ENCODE measurements at places on chromosomes 4 and X.

DNA sequence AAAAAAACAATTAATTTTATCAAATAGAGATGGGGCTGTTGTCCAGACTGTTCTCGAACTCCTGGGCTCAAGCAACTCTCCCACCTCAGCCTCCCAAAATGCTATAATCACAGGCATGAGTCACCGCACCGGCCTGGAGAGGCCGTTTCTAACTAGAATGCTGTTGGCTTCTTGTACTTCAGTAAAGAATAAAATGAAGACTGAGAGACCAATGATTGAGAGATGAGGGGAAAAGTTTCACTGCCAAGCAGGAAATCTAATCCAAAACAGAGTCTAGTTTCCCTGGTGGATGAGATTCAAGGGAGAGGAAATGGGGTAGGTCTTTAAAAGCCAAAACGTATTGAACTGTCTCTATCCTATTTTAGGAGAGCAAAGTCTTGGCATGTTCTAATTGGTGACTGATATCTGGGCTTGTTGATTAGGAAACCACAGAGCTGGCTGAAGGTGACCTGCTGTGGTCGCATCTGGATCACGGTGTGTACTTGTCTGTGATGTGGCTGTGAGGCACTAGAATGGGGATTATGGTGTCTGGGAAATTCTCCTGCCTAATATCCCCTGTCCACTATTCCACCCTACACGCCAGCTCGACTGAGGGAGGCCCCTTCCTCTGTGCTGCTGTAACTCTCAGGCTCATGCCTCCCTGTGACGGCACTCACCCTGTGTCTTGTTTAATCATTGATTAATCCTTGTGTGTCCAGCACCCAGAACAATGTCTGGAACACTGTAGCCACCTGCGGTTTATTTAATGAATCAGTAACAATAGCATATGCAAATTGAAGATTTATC, 15.0 kb upstream of the TRIM2 start:
- DNase-seq: no peak

DNA sequence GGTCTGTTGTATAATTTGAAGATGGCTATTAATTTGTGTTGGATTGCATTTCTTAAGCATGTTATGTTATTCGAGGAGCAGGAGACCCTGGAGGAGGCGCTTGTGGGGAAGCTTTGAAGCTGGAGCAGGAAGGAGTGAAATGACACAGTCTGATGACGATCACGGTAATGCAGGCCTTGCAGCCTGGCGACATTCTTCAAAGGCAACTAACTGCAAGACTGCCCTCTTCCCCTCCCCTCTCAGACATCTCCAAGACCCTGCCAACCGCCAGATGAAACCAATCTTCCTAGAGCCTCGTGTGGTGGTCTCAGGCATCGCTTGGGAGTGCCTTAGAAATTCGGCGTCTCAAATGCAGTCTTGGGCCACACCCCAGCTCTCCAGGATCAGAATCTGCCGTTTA, 16.1 kb downstream of the CLCN4 start:
- no peak for DNase-seq

DNA sequence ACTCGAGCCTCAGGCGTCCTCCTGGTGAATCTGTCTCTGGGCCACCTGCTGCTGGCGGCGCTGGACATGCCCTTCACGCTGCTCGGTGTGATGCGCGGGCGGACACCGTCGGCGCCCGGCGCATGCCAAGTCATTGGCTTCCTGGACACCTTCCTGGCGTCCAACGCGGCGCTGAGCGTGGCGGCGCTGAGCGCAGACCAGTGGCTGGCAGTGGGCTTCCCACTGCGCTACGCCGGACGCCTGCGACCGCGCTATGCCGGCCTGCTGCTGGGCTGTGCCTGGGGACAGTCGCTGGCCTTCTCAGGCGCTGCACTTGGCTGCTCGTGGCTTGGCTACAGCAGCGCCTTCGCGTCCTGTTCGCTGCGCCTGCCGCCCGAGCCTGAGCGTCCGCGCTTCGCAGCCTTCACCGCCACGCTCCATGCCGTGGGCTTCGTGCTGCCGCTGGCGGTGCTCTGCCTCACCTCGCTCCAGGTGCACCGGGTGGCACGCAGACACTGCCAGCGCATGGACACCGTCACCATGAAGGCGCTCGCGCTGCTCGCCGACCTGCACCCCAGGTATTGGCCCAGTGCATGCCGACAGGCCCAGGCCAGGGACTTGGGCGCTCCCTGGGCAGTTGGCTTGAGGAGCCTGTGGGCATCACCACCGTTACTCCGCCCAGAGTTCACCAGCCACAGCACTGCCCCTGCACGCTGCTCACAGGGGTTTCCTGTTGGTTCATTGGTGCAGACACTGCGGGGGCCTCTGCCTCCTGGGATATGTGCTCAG, 1.1 kb downstream of the GPR78 start:
- no peak for DNase-seq

GRCh38 chrX:114800719-114801118, 216.7 kb downstream of the IL13RA2 start:
- DNase-seq: no peak

- no peak for DNase-seq
These were observed 82.5 kb downstream of the TIGD2 start for GRCh38 chr4:89193843-89194242.

- DNase-seq: no peak
These were observed 126.5 kb downstream of the CBR4 start for GRCh38 chr4:168883513-168883912.

DNA sequence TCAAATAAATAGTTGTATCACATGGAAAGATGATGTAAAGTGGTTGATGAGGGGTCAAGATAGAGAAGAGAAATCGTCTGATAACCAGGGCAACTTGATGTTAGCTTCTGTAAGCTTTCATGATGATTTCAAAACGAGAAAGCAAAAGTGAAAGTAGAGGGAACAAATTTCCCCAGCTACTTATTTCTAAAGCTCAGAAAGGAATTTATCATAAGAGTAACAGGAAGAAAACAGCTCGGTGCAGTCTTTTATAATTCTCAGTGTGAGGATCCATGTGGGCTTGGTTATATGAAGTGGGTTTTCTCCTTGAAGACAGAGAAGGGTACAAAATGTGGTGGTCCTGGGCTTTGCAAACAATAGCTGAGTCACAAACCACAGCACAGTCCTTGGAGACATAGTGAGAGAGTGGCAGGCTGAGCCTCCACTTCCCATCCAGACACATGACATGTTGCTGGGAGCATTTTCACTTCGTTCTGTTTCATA, 32.1 kb upstream of the GLRA2 start:
- DNase-seq: peak; percentile 50

- no peak for DNase-seq
These were observed 47.1 kb downstream of the FAM193A start for GRCh38 chr4:2583517-2583916.

GRCh38 chrX:37350034-37350365, 836 bp downstream of the PRRG1 start:
- DNase-seq: no peak

DNA sequence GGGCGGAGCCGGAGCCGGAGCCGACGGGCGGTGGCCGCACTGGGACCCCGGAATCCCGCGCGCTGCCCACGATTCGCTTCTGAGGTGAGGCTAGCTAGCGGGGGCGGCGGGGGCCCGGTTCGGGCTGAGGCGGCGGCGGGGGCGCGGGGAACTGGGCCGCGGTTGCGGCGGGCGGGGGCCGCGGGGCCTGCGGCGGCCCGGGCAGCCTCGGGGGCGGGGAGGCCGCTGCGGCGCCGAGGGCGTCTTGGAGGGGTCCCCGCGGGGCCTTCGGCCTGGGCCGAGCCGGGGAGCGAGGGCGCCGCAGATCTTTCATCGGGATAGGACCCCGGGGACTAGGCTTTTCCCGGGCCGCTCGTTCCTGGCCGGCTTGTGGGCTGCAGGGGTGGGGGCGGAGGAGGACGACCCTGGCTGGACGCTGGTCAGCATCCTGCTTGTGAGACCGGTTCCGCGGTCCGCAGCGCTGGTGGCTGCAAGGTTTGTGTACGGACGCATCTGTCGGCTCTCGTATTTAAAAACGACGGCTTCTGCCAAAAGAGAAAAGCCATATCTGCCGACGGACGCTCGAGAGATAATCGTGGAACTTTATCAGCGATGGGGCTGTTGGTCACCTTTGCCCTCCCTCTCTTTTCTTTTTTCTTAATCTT, 419 bp downstream of the ADD1 start:
- peak; percentile 62 for DNase-seq

GRCh38 chr4:177826973-177827372, 384.7 kb upstream of the AGA start:
- DNase-seq: no peak

GRCh38 chr4:27006646-27007045, 146.0 kb downstream of the STIM2 start:
- no peak for DNase-seq

All from inflammatory macrophage (primary cell).